GM18507 (cell line): ENCODE measurements at places on chromosomes 7 and 10.

- DNase-seq: peak; percentile 67
Observed at GRCh38 chr7:158587162-158588084, at the start of gene PTPRN2. PTPRN2 (minus strand) TSS chr7:158587823.

DNA sequence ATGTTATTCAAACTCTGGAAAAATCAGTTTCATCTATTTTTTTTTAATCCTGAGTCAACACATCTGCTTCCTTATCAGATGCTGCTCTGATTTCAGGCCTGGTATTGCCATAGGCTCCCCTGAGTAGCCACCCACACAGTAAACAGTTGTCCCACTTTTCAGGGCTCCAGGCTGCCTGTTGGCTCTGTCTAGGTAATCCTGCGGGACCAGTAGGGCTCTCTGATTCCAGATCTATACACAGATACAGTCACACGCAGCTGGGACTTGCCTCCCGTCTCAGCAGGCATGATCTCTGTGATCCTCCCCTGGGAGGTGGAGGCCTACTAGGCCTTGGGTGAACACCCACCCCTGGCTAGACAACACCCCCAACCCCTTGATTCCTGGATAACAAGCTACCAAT lies 206.1 kb downstream of the CREB5 start:
- no peak for DNase-seq

DNA sequence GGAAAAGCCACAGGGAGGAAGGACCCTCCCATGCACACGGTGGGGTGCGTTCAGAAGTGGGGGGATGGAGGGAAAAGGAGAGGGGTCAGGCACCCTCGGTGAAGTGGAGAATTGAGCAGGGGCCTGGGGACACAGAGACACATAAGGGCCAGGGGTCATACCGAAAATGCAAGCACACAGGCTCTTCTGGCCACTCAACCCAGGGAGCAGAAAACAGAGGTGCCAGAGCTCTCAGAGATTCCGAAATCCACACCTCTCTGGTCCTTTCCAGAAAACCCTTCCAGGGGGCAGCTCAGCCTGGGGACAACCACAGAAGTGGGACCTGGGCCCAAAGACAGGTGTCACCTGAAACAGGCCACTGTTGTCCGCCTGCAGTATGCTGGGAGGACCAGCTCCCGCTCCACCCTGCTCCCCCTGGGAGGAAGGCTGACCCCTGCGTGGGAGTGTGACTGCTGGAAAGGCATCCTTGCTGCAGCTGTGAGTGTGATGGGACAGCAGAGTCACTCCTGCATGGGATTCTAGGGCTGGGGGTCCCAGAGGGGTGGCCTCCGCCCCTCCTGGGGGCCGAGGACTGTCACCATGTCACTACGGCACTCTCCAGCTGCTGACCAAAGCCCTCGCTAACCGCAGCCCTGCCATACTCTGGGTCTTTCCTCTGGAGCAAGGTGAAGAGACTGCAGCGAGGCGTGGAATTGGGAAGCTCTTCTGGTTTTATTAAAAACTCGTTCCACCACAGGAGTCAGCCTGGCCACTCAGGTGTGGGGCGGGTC lies 63.1 kb downstream of the TMEM209 start:
- DNase-seq: no peak

DNA sequence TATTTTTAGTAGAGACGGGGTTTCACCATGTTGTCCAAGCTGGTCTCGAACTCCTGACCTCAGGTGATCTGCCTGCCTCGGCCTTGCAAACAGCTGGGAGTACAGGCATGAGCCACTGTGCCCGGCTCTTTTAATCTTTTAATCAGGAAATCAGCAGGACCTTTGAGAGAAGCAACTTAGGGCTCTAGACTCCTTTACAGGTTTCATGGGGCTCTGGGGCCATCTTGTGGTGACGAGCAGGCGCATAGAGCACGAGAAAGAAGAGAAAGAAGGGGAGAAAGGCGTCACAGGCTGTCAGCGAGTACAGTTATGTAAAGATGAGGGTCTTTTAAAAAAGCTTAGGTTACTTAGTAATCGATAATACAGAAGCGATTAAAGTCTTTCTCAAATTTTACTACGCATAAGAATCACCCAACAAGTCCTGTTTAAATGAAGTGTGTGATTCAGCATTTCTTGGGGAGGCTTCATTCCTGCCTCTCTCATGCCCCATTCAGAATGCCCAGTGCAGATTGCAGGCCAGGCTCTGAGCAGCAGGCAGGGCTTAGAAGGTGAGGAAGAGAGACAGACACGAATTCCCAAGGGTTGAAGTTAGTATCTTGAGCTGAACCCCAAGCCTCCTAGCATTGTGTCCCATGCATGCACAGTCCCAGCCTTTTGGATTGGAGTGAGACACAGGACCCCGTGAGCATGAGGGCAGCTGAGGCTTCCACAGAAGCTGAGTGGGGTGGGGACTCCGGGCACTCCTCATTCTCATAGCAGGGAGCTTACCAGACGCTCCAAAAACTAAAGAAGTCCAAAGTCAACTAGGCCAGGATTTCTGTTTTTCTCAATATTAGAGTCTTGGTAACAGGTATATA lies 23.6 kb upstream of the PFKP start:
- peak; percentile 49 for DNase-seq

DNA sequence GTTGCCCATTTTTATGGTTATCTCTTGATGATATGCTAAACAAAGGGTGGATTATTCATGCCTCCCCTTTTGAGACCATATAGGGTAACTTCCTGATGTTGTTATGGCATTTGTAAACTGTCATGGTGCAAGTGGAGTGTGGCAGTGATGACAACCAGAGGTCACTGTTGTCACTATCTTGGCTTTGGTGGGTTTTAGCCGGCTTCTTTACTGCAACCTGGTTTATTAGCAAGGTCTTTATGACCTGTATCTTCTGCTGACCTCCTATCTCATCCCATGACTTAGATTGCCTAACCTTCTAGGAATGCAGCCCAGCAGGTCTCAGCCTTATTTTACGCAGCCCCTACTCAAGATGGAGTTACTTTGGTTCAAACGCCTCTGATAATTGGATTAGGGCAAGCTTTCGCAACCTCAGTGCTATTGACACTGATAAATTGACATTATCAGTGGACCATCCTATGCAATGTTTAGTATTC lies 36.9 kb downstream of the BAG3 start:
- DNase-seq: no peak

GRCh38 chr7:22551768-22552513 lies 52.0 kb upstream of the STEAP1B start:
- DNase-seq: no peak

- DNase-seq: no peak
Observed at GRCh38 chr7:13201628-13202027, 514.2 kb downstream of the ARL4A start.

DNA sequence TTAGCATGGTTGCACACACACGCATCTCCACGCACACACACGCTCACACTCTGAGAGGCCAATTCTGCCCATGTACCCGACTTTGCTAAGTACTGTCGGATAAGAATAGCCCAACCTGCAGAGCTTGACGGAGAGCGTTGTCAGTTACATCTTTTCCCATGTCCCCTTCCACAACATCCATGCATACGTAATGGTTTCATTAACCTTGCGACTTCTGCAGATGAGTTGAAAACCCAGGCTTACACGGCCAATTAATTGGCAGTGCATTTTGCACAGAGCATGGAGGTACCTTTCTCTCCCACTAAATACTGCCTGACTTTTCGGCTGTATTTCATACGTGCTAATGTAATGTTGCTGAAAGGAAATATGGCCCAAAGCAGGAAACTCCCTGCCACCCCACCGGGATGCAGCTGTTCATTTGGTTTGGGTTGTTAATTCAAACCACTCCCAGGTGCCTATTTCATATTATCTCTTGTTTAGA lies 291.2 kb upstream of the HABP2 start:
- DNase-seq: no peak

DNA sequence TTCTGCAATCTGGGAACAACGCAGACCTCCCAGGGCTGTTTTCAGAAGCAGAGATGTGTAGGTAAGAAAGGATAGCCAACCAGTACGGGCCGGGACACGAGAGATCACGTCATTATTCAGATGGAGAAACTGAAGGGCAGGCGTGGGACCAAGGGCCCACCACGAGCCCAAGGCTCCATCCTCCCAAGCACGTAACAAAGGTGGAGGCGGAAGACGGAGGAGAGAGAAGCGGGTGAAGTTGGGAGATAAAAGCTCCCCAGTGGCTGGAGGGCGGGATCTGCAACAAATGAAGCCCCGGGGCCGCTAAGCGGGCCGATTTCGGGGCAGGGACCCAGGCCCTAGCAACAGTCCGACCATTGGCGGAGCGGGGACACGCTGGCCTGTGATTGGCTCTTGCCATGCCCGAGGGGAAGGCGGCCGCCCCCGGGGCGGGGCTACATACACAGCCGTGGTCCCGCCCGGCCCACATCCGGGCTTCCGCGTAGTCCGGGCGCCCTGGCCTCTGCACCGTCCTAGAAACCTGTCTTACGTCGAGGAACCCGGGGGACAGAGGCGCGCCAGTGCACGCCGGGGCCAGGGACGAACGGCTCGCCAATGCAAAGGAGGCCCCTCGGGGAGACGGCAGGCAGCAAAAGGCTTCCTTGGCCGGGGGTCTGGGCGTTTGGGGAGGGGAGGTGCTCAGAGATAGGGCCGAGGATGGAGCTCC lies 15.5 kb downstream of the HSPB1 start:
- peak; percentile 96 for DNase-seq

DNA sequence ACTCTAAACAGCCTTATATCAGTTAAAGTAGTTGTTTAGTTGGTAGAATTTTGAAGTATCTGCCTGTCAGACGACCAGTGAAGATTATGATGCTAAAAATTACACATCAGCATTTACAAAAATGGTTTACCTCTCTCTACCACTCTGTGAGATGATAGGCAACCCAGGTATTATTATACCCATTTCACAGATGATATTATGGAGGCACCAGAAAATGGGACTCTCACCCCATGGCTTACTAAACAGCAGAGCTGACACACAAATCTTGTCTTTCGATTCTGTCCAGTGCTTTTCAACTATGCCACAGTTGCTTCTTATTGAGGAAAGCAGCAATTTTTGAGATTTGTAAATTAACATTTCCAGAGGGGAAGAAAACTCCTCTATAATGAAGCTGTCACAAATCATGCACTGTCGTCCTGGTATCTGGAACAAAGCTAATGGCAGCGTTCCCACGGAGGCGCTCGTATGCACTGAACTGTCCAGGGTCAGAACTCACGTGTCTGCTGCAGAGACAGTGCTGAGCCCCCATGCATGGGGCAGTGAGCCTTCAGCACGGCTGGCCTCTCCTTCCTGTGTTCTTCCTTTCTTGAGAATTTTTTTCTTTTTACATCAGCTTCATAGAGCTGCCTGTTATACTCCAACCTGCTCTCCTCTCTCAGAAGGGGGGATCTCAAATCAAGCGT lies 381.1 kb downstream of the SDK1 start:
- no peak for DNase-seq

DNA sequence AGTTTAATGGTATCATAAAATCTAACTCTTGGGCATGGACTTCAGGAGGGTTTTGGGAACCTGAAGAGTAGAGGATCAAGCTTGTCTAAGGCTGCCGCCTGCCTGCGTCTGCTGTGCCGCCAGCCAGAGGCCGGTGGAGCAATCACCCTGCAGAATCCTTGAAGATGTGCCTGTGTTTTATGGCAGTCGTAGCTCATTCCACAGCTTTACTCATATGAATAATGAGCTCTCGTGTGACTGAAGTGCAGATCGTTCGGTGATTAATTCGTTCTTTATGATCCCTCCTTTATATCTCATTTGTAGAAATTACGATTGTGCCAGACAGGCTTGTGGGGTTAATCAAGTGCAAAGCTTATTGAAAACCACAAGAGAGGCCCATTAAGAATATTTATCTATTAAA lies 100.8 kb downstream of the ACTR3B start:
- DNase-seq: no peak

DNA sequence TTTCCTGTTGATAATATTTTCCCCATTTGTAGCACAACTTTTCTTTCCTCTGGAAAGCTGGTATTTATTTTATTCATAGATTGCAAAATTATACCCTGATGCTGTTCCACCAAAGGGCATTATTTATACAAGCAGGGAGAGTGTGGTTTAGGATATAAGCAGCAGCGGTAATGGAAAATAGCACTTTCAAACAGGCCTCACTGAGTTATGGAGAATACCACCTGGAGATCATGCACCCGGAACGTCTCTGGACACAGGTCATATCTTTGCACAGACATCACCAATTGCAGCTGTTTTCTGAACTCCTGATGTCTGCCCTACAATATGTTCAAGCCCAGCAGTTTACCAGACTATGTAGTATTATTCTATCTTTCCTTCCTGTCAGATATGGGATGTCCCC lies 2.0 kb upstream of the CALD1 start:
- DNase-seq: no peak

DNA sequence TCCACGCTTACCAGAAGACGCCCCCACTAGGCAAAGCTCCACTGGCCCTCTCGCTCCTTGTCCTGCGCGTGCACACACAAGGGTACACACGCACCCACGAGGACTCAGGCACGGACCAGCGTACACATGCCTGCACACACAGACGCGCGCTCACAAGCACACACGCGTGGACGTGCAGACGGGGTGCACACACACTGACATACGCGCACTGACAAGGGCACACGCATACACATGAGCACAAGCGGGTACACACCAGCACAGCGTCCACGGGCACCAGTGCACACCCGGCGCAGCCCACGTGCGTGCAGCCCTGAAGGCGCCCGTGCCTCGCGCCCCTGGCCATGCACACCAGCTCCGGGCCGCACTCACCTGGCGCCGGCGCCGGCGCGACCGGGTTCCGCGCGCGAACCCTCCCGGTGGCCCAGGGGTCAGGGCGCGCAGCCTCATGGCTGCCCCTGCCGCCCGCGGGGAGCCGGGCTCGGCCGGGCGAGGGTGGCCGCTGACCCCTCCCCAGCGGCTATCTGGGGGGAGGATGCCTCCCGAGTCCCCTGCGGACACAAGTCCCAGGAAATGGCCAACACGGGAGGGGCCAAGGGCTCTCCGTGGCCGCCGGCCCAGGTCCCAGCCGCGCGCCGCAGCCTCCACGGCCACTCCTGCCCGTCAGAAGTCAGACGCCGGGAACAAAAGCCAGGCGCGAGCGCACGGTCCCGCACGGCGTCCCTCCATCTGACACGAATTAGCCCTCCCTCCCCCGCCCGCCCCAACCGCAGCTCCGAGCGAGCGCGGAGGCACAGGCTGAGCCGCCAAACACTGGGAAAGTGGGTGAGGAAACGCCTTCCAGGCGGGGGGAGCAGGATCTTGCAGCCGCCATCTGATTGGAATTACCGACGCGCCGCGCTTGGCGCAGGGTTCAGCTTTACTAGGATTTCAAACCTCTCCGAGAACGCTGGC lies 45.0 kb downstream of the TNS3 start:
- no peak for DNase-seq

GRCh38 chr10:114561008-114561523 lies 97.0 kb downstream of the ABLIM1 start:
- no peak for DNase-seq

GRCh38 chr7:30985756-30986155 lies 22.0 kb downstream of the GHRHR start:
- DNase-seq: no peak
